ENCODE measurements at places on chromosomes 1 and 21. TPM values are rescaled to one million over a fixed set of nuclear protein-coding genes. Genes with fewer than 3 reads are reported as not detected.

DNA sequence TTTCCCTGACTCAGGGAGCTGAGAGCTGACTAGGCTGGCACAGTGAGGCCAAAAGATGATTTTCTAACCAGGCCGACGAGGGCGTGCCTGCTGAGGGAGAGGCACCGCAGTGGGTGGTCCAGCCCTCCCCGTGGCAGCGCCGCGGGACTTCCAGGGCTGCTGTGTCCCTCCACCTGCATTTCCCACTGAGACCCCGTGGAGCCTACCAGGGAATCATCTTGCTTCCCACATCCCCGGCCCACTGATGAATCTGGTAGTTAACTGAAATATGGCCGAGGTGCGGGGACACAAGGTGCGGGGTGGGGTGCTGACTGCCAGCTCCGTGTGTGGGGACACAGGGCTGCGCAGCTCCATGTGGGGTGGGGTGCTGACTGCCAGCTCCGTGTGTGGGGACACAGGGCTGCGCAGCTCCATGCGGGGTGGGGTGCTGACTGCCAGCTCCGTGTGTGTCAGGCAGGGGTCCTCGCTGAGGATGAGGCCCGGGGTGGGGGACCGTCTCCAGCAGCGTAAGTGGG lies 10.4 kb downstream of the WRAP73 start:
- DNase-seq: no peak

- DNase-seq: no peak
Measured at GRCh38 chr1:111420377-111420776, 7.2 kb downstream of the OVGP1 start.

GRCh38 chr1:14835725-14836124 lies 237.2 kb downstream of the KAZN start:
- no peak for DNase-seq

DNA sequence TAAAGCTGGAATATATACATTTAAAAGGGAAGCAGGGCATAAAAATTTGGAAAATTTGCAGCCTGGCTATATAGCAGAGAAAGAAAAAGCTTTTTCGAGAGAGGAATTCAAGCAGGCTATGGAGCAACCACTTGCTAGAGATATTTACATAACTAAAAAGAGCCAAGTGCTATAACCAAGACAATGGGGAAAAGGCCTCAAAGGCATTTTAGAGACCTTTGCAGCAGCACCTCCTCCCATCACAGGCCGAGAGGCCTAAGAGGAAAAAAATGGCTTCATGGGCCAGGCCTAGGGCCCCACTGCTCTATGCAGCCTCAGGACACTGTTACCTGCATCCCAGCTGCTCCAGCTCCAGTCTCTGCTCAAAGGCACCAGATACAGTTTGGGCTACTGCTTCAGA lies 37.0 kb downstream of the CAPN9 start:
- no peak for DNase-seq

DNA sequence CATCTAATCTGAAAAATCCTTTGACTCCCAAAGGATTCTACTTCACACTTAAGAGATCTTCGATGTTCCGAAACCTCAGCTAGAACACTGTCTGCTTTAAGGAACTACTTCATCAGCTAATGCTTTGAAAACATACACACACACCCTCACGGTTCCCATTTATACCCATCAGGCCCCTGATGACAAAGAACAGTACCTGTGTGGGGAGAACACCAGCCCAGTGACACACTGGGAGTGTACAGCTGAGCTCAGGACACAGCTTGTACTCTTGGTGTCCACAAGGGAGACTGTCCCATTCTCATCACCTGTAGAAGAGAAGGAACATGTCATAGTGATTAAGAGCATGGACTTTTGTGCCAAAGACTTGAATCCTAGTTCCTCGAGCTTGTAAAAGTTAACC lies 6.6 kb downstream of the WDR77 start:
- DNase-seq: no peak

- DNase-seq: no peak
Measured at GRCh38 chr1:17595602-17595925, 56.1 kb downstream of the ARHGEF10L start.

GRCh38 chr1:23505851-23506250 lies 21.9 kb upstream of the ASAP3 start:
- no peak for DNase-seq

- DNase-seq: no peak
Measured at GRCh38 chr1:37475380-37476086, 1.2 kb downstream of the ZC3H12A start.

GRCh38 chr1:61237147-61237546 lies 154.8 kb downstream of the NFIA start:
- no peak for DNase-seq

DNA sequence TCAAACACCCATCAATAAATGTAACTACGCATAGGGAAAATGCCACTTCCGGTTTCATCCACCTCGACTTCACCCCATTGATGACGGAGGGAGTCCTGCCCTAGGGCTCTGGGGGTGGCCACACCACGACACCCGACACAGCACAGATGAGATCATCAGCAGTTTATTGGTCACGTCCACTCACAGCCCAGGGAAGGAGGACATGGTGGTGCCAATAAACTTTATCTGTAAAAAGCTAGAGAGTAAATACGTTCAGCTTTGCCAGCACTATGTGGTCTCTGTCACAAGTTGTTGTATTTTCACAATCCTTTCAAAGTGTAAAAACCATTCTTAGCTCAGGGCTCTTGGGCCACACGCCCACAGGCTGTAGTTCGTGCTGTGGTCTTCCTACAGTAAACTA lies 16.3 kb downstream of the SETD4 start:
- no peak for DNase-seq

DNA sequence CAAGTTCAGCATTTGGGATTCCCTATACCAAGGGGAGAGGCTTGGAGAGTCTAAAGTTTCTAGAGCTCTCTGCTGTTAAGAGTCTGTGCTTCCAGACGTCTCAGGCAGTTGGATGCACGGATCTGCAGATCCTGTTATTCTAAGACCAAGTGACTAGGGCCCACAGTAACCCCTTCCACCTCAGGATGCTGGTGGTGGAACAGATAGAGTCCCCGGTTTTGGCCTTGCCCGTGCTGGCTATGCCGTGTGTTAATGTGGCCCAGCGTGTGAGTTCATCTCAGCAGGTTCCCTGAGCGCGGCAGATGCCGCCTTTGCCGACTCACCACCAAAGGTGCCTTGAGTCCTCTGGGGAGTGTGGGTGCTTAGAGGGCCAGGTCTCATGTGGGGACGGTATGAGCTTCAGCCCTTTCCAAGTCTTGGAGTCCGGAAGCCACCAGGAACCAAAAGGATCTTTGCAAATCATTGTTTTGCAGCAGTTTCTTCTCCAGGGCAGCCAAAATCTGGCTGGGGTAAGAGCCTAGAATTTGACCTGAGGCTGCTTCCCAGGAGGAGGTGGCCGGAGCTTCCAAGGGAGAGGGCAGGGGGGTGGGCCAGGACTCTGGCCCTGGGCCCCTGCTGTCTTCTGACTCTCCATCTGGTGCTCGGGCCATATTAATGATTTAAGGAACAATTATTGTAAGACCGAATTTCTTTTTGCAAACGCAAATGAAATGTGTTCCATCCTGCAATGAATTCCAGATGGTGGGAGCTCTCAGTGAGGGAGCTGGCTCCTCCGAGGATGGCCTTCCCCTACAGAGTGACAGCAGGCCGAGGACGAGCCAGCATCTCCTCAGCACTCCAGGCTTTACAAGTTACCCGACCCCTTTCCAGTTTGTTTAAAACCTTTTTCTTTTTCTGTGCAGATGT lies 205.7 kb downstream of the FOXD2 start:
- no peak for DNase-seq

DNA sequence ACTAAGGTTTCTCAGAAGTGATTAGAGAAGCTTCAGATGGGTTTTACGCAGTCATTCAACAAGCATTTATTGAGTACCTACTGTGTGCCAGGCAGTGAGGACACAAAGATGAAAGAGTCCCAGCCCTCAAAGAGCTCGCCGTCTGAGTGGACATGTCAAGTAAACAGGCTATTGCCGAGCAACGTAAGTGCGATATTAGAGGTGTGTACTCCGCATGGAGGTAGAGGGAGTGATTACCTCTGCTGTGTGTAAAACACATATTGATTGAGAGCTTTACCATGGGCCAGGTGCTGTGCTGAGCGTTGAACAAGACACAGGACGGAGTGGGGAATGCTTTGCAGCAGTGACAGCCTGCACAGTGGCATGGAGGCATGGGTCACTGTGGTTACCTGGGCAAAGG lies 49.5 kb upstream of the GPR37L1 start:
- no peak for DNase-seq

DNA sequence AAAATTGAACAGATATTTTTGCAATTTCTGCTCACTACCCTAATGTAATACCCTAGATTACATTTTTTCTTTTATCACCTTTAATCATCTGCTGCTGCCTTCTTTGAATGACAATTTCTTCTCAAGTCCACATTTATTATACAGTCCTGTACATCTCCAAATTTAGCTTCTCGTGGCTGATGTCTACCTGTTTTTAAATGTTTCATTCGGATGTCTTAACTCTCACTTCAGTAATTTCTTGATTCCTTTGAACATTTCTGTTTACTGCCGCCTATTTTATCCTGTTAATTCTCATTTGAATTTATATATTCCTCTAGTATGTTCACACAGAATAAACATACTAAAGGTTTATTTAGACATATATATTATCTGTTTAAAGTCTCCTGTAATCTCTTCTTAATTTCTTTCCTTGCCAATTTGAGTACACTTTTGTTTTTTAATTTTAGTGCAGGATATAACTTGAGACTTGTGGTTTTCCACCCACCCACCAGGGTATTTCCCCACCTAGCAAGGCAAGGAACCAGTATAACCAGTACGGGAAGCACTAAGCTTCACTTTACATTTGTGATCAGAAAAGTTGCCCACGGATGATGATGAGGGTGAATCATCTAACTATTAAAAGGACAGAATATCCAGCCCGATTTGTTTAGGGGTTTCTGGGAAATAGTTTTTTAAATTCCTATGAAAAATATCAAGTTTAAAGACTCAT lies 12.7 kb downstream of the INSL5 start:
- DNase-seq: no peak

DNA sequence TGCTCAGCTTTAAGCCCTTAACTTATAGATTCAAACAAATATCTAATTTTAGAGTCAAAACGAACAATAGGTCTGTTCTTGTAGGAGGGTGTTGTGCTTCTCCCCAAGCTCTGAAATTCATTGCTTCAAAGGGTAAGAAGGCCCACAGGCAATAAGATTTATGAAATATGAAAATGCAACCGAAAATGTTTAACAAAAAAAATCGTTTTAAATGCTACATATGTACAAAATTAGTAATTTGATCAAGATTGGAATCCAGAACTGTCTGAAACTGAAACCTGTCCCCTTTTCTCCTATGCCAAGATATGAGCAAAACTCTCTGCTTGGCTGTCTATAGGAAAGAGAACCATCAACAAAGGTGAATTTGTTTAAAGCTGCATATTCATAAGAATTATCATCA lies 534.3 kb downstream of the PLPP3 start:
- DNase-seq: no peak

- DNase-seq: no peak
Measured at GRCh38 chr1:15171271-15171908, 17.8 kb downstream of the TMEM51 start.

GRCh38 chr1:203129501-203130231 lies 2.1 kb downstream of the ADORA1 start:
- peak; percentile 82 for DNase-seq

The KIF26B gene
- total RNA-seq: 7.0 TPM

The C1orf167 gene
- total RNA-seq: 6.1 TPM

The PAFAH2 gene
- total RNA-seq: 10.3 TPM

The KRTAP6-1 gene
- not detected for total RNA-seq

The RBBP5 gene
- 11.3 TPM for total RNA-seq

The COL6A2 gene
- 185 TPM for total RNA-seq

The GPA33 gene
- total RNA-seq: 1.3 TPM

The ARHGEF11 gene
- total RNA-seq: 38.6 TPM

The LHX8 gene
- total RNA-seq: not detected

The PITHD1 gene
- 50.0 TPM for total RNA-seq

The C1orf116 gene
- total RNA-seq: 0.42 TPM
